ENCODE measurements at places on chromosomes 1 and 21.

GRCh38 chr21:42607525-42608102, 45.8 kb upstream of the PDE9A start:
- no peak for DNase-seq

GRCh38 chr1:17973694-17974093, 133.9 kb upstream of the IGSF21 start:
- DNase-seq = no peak

DNA sequence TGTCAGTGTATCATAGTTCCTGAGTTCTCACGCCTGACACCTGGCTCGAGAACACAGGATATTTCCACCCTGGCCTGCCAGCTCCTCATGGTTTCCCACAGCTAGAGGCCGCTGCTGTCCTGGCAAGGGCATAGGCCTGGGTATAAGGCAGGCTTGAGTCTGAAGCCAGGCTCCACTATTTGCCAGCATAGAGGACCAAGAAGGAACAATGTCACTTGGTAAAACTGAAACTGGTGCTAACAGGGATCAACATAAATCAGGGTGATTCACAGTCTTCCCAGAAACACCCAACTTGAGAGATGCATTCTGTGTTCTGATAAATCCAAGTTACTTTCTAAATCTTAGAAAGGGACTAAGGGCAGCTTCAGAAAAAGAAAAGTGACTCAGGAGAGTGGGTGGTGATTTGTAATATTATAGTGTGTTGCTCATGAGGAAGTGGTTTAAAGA, 6.9 kb upstream of the S100A2 start:
- peak; percentile 76 for DNase-seq

GRCh38 chr21:39073717-39074116, 109.5 kb downstream of the PSMG1 start:
- no peak for DNase-seq

GRCh38 chr1:17673329-17674072, 81.6 kb upstream of the ACTL8 start:
- DNase-seq = peak; percentile 69

DNA sequence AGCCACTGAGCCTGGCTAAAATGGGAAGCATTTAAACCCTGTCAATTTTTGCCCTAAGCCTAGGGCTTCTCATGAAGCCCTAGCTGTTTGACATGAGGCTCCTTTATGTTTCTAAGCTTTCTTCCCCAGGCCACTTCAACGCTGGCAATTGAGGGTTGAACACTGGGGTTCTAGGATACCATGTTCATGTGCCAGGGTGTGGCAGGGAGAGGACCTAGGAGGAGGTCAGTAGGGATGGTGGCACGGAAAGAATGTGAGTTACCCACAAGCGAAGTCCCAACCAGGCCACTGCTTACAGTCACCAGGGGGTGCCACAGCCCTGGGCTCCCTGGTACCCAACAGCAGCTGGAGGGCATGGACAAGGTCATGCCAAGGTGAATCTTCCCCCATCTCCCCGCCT, 90.8 kb upstream of the AJAP1 start:
- no peak for DNase-seq

DNA sequence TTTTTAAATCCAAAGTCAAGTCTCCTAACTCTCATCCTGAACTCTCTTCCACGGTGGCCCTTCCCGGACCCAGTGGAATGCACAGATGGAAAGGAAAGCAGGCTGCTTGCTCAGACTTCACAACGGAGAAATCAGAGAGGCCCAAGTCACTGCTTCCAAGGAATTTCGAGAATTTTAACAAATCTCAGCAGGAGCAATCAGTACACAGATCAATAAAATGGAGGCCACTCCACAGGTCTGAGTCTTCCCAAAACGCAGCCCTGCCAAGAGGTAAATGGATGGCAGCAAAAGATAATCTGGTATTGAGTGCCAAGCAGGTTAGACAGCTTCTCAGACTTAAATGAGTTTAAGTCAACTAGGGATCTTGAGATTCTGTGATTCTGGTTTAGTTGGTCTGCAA, 81.1 kb upstream of the TIAM1 start:
- DNase-seq = no peak

DNA sequence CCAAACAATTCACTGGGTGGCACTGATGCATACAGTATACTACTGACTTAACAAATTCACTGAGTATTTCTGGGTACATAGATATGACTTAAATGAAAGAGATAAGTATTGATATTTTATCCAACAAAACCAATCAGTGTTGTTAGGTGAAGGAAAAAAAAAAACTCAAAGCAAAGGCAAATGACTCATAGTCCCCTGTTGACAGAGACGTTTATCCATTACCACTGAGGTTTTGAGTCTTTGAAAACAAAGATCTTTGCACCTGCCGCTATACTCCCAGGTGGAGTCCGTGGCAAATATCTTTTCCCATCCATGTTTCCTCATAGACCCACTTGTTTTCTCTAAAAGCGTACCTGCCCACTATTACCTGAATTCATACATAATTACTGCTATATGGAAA, 18.4 kb downstream of the DYNLT5 start:
- no peak for DNase-seq

- no peak for DNase-seq
Observed at GRCh38 chr1:177744906-177745305, 225.0 kb downstream of the SEC16B start.

DNA sequence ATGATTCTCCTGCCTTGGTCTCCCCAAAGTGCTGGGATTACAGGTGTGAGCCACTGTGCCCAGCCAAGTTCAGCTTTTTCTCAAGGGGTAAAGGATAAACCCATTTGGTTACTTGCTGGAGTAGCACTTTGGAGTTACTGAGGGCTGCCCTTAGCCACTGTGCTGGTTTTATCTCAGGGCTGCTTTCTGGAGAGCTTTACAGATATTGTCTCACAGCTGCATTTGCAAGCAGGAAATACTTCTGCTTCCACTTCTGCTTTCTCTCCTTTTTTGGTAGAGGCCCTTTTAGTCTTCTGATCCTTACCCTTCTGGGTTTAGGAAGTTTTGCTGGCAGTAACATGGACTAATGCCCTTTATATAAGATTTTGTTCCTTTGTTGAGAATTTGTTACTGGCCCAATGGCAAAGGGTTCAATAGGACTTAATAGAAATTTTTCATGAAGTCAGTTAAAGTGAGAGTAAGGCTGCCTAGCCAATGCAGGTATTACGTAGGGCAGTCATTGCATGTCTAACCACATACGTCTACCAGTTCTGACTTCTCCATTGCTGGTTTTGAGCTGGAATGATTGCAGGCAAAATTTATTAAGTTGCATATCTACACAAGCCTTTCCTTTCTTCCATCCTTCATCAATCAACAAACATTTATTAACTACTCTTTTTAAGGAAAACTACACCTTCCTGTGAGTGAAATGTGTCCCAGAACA, 24.4 kb downstream of the CAP1 start:
- no peak for DNase-seq

GRCh38 chr1:107964336-107965109, 457 bp downstream of the VAV3 start:
- DNase-seq = peak; percentile 4

DNA sequence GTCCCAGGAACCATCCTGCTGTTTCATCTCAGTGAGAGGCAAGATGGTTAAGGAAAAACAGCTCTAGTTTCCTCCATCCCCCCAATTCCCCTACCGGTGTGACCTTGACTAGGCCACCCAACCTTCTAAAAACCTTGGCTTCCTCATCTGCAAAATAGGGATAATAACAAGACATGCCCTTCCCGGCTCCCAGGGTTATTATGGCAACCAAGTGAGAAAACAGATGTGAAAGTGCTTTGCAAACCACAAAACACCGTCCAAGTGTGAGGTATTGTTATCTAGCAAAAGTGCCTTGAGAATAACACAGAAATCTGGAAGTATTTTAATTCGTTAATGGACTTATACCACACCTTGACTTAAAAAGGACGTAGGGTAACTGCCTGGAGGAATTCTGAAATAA, 62.7 kb downstream of the ITPKB start:
- no peak for DNase-seq

Measured in NCI-H1092 (cell line).